ENCODE measurements at places on chromosomes 3 and 15.

GRCh38 chr3:190070622-190071347 lies 49.9 kb downstream of the P3H2 start:
- no peak for DNase-seq

GRCh38 chr15:77627067-77627466 lies 5.6 kb downstream of the LINGO1 start:
- no peak for DNase-seq

GRCh38 chr3:184354121-184354728 lies 7.2 kb downstream of the CLCN2 start:
- no peak for DNase-seq

DNA sequence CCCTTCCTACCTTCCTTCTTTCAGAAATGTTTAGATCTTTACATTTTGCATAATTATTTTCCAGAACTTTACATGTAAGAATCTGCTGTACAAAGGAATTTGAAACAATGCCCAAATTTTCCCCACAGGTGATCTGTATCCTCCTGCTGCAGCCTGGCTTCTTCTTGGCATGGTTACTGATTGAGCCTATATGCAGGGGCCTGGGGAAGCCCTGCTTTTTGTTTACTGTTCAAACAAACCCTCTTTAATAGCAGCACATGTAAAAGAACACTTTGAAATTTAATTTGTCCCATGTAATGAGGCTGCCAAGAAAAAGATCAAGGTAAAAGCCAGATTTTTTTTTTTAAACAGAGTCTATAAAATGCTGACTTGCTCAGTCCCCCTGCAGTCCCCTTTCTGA lies 432.2 kb downstream of the TUSC7 start:
- no peak for DNase-seq

GRCh38 chr15:30962659-30963058 lies 28.8 kb downstream of the MTMR10 start:
- no peak for DNase-seq

DNA sequence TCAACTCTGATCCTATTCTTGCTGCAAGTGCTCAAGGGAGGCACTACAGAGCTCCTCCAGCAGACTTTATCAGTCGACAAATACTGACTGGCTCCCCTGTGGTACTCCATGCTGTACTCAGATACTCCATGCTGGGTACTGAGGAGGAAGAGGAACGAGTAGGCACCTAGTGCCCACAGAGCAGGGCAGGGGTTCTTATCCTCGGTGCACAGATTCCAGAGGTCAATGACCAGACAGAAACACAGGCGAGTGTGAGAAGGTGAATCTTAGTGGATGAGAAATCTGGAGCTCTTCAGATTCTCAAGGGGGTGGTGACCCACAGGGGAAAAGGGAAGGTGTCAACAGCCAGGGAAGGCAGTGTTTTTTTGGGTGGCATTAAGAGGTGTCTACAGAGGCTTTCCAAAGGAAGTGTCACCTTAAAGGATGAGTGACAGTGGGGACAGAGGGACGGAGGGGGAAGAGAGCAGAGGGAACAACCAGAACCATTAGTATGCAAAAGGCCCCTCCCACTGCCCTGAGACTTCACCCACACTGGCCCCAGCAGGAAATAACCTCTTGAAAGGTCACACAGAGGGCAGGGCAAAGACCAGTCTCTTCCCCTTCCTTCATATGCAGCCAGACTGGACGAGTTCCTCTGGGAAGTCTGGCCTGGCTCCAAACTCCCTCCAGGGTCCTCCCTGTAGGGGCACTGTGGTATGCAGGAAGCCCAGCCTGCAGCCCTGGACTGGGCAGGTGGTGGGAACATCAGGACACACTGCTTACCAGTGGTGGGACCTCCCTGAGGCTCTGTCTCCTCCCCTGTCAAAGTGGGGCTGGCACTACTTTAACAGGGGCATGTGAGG lies 27.5 kb downstream of the CCDC12 start:
- DNase-seq = no peak

GRCh38 chr3:162175878-162176277 lies 679.3 kb downstream of the OTOL1 start:
- no peak for DNase-seq

- no peak for DNase-seq
These were observed 86.2 kb downstream of the DHX30 start for GRCh38 chr3:47888986-47889757.

DNA sequence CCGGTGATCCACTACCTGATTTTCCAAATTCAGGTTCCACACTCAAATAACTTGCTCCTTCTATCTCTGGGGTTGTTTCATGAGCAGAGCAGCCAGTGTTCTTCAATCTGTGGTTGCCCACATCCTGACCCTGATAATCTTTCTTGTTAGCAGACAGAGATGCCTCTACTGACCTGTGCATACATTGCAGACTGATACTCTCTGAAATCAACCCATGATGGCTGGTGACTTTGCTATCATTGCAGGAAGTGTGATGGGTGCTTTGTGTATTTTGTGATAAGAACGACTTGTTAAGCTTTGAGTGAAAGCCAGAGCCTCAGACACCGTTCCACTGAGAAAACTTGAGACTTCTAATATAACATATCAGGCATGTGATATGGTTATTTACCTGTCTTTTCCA lies 39.9 kb downstream of the GATM start:
- no peak for DNase-seq

- no peak for DNase-seq
These were observed 126.4 kb downstream of the P2RY1 start for GRCh38 chr3:152961323-152961722.

DNA sequence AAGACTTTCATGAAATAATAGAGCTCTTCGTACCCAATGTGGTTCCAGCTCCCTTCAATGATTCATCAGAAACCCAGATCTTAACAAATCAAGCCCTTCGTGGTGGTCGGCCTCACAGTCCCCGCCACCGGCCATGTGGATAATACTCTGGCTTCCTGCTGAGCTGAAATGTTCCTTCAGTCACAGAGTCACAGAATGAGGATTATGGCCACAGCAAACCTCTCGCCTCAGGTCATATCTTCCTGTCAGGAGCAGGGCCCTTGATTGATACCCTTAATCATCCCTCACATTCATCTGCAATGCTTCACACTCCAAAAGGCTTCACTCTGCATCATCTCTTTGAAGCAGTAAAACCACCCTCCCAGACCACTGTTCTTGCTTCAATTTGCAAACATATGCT lies 452.6 kb downstream of the OCA2 start:
- no peak for DNase-seq

GRCh38 chr3:184117636-184118035 lies 17.5 kb upstream of the EIF2B5 start:
- no peak for DNase-seq

- DNase-seq = no peak
These were observed 260.4 kb downstream of the FAM43A start for GRCh38 chr3:194946091-194946490.
